ENCODE measurements at places on chromosomes 2 and 18.

GRCh38 chr18:68564351-68564750 is 150.6 kb downstream of the TMX3 start:
- DNase-seq = no peak

GRCh38 chr2:34291076-34291475 is 692.0 kb upstream of the FAM98A start:
- DNase-seq = no peak

GRCh38 chr2:219129589-219129988 is 31.0 kb downstream of the NHEJ1 start:
- DNase-seq = no peak

DNA sequence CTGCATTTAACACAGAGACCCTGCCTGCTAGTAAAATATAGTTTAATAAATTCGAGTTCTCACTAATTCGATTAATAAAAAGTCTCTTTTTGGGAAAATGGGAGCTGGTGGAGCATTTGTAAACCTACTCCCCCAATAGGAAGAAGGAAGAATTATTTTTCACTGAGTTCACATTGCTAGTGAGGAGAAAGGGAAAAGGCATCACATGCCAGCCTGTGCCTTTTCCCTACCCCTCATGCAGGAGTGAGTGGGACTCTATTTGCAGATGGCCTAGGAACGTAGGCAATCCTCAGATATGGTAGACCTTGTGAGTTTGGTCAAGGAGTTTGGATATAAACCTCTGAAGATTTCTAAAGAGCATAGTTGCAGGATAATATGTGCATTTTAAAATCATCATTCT is 218.4 kb upstream of the TRIB2 start:
- DNase-seq = no peak

- DNase-seq = no peak
These were observed 44.5 kb downstream of the TNS1 start for GRCh38 chr2:217958206-217958883.

DNA sequence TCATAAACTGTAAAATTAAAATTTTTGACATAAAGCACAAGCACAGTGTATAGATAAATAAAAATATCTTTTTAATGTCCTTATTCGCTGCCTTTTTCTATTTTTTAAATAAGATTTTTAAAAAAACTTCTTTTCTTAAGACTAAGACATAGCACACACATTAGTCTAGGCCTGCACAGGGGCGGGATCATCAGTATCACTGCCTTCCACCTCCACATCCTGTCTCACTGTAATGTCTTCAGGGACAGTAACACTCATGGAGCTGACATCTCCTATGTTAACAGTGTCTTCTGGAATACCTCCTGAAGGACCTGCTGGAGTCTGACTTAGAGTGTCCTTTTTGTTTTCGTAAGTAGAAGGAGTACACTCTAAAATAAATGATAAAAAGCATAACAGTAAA is 33.0 kb downstream of the VAPA start:
- DNase-seq = no peak

DNA sequence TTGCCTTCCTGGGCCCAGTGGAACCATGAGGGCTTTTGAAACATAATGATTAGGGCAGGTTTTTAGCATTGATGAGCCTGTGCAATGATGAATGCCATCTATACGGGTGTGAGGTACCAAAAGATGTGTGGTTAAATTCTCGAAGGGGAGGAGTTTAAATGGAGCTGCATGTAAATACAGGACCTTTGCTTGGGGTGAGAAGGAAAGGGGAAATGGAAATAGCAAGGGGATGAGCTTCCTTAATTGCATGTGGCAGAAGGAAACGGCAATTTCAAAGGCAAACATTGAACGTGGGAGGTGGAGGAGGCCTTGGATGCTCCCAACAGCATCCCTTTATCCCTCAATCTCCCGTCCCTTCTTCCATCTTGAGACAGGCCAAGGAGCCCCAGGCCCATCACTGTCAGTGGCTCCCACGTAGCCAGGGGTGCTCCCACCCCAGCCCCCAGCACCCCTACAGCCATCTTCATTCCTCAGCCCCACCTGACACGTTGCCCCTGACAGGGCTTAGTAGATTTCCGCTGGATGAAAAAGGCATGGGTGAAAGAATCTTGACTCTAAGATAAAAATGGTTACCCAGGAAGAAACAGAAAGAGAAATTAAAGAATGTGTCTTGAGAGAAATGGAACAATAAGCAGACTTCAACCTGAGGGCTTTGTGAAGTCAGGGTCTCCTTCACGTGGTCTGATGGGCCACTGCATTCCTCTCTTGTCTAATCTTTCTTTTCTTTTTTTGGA is 32.5 kb downstream of the INPP5D start:
- no peak for DNase-seq

DNA sequence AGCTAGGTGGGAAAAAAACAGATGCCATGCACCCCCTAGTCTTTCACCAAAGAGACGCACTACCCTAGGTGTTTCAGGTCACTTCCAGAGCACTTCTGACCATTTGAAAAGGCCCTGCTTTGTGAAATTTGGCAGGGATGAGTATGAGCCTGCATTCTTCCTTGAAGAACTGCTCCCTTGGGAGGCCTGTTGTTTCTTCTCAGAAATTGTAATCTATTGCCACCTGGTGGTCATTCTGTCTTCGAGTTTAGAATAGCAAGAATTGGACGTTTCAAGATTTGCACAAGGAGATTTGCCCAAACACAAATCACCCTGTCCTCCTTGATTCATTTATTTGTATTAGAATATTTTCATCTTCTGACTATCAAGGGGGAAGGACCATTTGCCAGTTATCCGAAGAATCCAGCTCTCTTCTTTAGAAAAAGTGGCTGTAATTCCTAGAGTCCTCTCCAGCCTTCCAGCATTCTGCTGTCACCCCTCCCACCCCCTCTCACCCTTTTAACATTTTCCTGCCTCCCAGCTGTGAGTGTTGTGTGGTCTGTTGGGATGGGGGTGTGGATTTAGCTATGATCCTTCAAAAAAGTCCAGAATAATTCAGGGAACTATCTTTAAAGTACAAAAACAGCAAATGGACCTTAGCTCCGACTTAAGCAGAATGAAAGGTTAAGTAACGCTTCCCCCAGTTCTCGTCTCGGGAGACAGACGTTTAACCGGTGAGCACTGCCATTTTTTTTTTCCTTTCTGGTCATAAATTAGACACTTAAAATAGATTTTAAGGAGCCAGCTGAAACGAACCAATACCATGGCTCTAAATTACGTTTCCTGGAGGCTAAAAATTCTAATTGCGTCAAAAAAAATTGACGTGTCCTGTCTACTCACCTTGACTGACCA is 3.7 kb upstream of the GAD1 start:
- DNase-seq = peak; percentile 43

DNA sequence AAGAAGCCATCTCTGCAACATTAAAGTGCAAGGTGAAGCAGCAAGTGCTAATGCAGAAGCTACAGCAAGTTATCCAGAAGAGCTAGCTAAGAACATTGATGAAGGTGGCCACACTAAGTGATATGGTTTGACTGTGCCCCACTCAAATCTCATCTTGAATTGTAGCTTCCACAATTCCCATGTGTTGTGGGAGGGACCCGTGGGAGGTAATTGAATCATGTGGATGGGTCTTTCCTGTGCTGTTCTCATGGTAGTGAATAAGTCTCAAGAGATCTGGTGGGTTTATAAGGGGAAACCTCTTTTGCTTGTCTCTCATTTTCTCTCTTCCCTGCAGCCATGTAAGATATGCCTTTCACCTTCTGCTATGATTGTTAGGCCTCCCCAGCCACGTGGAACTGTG is 11.4 kb downstream of the RDH14 start:
- no peak for DNase-seq

GRCh38 chr2:23656597-23656973 is 270.3 kb downstream of the ATAD2B start:
- DNase-seq = no peak

DNA sequence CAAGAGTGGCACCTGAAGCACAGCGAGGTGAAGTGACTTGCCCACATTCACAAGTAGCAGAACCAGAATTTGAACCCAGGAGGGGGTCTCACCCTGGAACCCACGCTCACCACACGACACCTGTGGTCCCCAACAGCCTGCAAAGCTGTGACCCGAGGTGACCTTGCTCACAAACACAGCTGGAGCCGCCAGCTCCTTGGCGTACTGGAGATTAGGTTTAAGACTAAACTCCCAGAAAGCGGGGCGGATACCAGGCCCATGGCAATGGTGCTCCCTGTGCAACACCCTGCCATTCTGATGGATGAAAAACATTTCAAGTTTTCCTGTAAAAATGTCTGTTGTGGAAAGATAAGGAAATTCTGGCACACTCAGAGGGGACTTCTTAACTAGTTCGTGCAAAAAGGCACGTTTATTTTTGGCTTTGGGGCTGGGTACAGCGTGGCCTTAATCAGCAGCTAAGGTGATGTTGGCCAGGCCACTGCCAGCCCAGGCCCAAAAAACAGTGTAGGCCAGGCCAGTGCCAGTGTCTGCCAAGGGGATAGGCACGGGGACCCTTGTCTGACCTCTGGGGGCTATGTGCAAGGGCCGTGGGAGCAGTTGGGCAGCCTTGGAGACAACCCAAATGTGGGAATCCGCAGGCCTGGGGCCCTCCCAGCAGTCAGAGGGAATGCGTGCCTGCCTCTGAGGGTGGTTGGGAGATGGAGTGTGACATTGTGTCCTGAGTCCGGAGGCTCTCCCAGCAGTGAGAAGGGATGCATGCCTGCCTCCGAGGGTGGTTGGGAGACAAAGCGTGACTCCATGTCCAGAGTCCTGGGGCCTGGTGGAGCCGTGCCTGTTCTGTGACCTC is 185.0 kb upstream of the HS6ST1 start:
- DNase-seq = no peak

DNA sequence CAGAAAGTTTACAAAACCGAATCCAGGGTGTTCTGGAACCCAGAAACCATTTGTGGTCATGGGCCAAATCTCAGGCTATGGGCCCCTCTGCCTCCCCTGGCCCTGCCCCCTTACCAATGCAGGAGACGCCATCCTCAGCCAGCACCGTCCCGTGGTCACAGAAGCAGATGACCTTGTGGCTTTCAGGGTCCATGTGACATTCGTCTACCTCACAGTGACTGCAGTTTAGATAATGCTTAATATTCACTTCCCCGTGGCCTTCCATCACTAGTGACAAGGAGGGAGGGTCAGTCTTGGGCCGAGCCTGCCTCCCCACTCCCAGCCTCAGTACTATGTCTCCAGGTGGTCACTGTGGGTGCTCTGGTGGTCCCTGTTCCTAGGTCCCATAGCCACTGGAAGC is 111.6 kb downstream of the CLIP4 start:
- no peak for DNase-seq

DNA sequence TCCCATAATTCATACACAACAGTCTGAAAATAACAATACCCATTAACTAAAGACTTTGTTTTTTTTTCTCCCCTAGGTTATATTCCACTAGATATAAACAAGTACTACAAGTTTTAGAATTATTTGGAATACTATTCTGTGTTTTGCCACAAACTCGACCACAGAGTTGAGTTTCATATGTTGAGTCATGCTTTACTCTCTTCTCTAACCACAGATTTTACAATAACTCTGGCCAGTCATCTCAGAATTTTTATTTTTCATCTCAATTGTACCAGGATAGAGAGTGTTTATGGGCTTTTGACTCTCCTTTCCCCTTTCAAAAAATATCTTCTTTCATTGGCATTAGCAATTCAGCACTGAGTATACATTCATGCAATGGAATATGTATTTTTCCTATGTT is 348.7 kb upstream of the GALNT5 start:
- DNase-seq = no peak

- DNase-seq = no peak
These were observed 47.2 kb downstream of the C1QL2 start for GRCh38 chr2:119111115-119111975.

DNA sequence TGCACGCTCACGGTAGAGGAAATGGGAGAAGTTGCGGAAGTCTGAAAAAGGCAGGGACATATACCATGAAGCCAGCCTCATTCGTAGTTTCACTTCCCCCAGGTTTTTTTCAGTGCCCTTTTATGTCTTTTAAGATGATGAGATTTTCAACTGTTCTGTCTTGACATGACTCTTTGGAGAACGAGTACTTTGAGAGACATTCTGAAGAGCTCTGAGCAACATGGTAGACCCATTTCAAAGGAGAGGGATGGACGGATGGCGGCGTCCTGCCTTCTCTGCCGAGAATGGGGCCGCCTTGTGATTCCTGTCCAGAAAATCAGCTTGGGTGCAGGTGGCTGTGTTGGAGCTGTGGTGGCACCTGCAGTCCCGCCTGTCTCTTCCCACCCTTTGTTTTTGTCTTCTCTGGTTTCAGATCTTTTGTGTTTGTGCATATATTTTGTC is 41.7 kb downstream of the SH3BP4 start:
- DNase-seq = no peak

GRCh38 chr2:110759411-110759810 is 27.0 kb downstream of the ACOXL start:
- no peak for DNase-seq

DNA sequence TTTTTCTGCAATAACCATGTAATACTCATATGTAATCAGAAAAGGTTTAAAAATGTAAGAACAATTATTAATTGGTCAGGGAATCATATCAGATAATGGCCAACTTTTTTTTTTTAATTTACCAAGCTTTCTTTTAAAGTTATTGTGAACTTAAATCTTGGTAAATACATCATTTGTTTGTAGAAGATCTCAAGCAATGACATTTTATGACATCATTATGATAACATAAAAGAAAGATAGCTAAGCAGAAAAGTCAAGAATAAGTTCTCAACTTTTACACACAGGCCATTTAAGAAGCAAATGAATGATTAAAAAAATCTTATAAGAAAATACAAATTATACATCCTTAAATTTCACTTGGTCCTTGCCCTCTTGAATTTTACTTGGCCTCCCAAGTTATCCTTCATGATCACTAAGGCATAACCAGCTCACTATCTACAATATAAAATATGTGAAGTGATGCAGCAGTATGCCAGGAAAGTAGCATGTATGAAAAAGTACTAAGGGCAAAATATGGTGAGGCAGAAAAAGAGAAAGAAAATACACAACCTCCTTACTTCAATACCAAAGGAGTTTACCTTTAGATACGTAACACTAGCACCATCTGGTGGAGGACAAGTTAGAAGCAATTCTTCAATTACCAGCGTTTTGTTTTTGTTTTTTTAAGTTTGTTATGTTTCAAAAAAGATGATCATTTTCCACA is 116.6 kb downstream of the SRBD1 start:
- DNase-seq = peak; percentile 15

- DNase-seq = no peak
These were observed 69.1 kb upstream of the DTNB start for GRCh38 chr2:25742501-25742900.

DNA sequence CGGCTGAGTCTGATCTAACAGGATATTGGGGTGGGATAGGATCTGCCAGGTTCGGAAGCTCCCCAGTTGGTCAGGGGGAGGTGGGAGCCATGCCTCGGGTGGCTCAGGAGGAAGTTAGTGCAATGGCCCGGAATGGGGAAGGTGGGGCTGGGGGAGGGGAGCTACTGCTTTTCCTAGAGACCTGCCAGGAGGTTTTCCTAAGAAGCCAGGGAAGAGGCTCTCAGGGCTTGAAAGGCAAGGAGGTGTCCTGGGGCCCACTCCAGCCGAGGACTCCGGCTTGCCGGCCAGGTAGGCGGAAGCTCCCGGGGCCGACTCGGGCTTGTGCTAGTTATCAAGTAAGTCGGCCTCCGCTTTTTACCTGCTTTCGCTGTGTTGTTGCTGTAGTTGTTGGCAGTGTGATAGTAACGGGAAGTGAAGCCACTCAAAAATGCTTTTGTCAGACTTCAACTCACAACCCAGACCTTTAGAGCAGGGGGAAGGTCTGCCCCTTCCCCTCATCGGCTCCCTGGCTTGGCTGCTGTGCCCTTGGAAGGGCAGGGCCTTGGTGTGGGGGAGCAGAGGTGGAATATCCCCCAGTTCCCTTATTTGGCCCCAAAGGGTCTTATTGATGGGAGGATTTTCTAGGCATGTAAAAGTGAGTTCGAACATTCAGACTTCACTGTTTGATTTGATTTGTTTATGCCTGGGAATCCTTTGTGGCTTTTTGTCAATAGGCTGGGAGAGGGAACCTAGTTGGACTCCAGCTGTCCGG is 5.4 kb downstream of the GDF7 start:
- DNase-seq = no peak
